EL (cell line): ENCODE measurements at places on chromosomes 11 and 22.

DNA sequence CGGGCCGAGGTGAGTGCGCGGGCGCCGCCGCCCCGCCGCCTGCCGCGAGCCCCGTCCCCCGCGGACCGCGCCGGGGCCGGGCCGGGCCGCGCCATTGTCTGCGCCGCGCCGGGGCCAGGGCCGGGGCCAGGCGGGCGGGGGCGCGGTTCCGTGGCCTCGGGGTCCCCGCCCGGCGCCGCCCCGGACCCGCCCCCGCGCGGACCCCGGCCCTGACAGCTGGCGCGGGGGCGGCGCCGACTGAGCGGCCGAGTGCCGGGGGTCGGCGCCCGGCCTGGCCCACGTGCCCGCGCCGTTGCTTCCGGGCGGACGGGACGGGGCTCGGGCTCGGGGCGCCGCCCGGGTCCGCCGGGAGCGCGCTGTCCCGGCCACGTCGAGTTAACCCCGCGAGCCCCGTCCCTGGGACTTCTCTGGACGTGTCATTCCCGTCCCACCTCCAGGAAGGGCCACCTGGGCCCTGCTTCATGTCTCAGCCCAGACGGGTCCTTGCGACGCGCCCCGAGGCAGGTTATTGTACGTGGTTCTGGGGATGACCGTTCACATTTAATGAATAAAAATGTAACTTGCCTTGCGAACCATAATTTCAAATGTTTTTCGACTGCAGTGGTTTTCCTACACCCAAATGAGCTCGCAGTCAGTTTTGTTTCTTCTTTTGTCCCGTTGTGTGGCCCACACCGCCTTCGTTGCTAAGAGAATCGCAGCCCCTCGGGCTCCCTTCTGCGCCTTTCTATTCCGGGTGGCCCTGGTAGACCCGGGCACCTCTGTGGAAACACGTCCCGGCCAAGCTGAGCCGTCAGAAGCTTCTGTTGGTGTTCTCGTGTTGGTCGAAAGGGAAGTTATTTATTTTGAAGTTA, 562 bp downstream of the ZBED4 start:
- DNase-seq: peak; percentile 42

DNA sequence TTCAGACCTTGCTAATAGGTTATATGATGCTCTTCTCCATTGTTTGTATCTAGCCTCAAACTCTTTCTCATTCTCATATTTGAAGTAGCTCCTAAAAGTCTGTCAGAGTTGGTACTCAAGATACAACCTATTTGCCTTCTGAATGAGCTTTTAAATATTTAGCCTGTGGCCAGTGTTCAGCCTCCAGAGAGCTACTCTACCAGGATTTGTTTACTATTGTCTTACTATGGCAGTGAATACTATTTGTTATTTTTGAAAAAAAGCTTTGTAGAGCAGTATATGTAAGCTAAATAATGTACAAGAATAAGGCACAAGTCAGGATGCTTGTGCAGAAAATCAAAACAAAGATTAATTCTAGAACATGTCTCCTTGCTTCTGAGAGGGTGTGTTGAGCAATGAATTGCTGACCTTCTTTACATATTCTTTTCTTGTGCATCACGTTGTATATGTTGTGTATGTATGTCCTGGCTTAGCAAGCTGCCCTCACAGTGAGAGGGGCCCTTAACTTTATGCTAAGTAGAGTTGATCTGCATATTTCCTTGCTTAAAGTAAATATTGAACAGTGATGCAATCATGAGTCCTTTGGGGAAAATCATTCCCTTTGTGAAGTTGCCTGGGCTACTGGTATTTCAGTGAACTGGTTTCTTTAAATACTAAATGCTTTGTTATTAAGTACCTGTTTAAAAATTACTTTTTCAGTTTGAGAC, 438.0 kb downstream of the LUZP2 start:
- DNase-seq: no peak

GRCh38 chr22:32199341-32199740, 5.5 kb downstream of the RFPL2 start:
- no peak for DNase-seq

GRCh38 chr11:73171436-73172161, 29.5 kb upstream of the FCHSD2 start:
- DNase-seq: no peak

DNA sequence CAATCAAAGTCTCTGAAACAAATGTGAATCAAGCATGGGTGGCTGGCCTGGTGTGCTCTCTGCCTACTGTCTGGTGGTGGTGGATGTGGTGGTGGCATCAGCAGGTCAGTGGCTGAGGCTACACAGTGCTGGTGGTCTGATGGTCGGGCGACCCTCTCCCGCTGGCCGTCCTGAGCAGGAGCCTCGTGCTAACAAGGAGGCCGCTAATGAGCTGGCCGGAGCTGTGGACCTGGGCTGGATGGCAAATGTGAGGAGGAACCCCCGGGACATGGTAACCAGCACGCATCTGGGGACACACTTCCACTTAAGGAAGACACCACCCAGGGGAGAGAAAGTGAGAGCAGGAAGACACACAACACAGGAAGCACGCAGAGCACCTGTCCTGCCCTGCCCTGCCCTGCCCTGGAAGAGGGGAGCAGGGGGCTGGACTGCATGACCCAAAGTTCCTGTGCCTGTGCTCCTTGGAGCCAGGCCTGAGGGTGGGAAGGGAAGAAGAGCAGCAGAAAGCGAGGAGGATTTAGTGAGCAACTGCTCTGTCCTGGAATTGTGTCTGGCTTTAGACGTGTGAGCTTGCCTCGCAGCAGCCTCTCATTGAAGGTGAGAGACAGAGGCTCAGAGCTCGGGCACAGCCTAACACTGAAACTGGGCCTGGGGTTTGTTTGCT, 23.7 kb downstream of the SLC37A2 start:
- DNase-seq: no peak

DNA sequence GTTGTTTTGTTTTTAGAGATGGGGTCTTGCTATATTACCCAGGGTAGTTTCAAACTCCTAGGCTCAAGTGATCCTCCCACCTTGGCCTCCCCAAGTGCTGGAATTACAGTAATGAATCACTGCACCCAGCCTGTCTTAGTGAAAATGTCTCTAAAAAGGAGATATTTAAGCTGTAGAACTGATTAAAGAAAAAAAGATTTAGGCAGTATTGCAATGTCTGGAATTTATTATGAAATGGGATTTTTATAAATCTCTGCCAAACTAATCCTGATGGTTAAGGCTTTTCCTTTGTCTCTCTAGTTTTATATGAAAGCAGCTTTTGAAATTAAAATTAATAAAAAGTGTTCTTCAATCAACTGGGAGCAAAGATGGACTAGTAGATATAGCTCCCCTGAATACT, 2.1 kb downstream of the PLAAT3 start:
- DNase-seq: no peak

DNA sequence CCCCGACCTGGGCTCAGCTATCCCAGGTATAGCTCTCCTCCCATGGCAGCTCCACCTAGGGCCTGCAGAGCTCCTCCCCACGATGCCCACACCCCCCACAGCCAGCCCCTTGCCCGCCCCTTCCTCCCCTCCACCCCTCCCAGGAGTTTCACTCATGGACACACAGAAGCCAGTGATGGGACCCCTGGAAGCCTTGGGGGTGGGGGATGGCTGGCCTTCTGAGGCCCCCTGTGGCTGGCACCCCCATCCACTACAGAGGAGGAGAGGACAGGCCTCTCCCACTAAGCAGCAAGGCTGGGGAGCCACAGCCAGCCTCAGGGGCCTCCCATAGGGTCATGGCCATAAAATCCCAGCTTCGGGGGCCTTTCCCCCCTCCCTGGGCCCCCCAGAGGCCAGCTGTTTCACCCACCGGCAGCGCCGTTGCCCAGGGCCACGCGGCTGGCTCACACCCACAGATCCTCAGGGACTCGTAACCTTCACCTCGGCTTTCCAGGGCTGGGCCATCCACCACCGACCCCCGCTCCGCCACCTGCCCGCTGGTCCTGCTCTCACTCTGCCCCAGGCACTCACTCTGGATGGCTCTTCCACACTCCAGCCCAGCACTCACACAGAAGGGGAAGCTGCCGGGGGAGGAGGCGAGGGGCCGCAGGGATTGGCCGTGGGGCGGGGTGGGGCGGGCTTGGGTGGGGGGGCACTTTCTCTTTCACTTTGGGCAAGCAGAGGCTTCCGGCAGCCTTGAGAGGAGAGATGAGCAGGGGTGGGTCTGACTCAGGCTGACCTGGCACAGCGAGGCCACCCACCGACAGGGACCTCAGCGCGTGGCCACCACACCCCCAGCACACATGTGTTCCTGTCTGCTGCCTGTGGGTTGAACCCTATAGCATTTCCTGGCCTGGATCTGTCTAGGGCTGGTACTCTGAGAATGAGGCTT, 2.2 kb downstream of the SLC25A22 start:
- peak; percentile 95 for DNase-seq

DNA sequence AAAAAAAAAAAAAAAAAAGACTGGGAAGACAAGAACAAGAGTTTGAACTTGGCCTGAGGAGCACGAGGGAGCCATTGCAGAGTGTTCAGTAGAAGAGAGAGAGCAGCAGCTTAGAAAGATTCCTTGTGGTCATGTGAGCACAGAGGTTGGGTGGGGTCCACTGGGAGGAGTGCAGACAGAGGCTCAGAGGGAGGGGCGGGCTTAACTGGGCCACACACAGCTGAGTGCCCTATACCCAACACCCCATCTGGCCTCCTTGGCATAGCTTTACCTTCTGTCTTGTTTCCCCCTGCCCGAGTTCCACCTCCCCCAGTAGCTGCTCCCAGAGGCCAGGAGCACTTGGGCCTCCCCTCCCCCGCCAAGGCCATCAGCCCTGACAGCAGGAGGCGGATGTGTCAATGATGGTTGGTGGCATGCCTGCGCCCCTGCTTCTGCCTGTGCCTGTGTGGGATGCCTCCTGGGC, 12.1 kb downstream of the C11orf86 start:
- DNase-seq: no peak

DNA sequence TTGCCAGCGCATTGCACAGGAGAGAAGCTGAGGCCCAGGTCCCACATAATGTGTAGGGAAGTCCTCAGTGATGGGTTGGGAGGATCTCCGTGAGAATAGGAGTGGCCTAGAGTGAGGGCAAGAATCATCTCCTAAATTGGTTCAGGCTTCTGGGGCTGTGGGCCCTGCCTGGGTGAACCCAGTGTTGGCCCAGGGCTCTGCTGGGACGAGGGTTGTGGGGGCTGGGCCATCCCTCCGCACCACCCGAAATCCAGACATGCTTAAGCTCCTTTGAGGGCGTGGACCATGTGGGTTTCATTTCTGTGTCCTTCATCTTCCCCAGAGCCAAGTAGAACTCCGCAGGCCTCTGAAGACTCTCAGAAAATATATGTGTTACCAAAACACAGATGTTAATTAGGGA, 3.7 kb downstream of the MICALL1 start:
- no peak for DNase-seq

DNA sequence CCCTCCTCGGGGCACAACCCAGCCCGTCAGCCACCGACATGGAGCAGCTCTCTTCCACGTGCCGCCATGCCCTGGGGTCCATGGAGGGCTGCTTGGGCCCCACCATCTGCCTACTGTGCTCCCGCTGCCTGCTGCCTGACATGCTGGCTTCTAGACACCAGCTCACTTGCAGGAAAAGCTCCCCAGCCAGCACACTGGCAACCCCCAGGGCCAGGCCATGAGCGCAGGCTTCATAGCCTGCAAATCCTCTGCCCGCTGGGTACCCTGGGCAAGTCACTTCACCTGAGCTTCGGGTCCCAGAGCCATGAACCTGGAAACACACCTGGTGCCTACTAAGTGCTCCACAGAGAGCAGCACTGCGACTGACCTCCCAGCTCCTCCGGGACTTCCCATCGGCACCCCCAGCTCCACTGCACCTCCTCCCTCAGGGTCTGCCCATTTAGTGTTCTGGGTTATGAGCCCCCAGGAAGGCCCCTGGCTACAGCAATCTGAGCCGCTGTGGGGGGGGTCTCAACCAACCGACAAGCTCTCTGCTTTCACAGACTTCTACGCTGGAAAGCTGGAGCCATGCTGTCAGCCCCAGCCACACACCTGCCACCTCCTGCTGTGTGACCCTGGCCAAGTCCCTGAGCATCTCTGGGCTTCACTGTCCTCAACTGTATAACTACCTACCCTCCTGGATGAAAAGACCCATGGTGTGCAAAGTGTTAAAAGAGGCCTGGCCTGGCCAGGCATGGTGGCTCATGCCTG, 139.2 kb downstream of the CRYBB2 start:
- no peak for DNase-seq

- no peak for DNase-seq
Measured at GRCh38 chr22:22887621-22888503, at the start of gene IGLL5. Gene IGLL5 (plus strand): TSS chr22:22887816. CDS start chr22:22888054, 238 bp downstream.

DNA sequence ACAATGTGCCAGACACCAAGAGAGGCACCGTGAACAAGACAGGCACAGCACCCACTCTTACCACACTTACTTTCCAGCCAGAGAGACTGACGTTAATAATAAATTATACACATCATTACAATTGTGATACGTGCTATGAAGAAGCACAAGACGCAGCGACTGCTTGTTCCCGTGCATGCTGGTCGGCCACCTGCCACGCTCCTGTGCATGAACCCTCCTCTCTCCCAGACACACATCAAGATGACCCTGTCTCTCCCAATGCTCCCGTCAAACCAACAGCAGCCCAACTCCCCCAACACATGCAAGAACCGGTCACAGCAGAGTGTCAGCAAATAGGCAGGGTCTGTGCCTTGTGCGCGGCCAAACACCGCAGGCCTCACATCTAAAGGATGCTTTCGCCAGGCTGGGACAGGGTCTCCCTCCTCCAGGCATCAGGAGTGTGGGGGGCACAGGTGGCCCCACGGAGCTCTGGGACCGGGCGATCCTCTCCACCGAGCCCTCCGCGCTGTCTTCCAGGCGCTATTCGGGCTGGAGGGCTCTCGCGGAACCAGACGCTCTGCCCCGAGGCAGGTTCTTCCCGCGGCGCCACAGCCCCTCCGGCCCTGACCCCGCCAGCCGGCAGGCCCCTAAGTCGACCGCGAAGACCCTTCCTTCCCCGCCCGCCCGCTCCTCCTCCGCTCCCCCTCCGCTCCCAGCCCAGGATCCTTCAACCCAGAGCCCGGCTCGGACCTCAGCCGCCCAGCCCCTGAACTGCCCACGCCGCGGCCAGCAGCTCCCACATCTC, 533 bp downstream of the SERGEF start:
- DNase-seq: peak; percentile 25

DNA sequence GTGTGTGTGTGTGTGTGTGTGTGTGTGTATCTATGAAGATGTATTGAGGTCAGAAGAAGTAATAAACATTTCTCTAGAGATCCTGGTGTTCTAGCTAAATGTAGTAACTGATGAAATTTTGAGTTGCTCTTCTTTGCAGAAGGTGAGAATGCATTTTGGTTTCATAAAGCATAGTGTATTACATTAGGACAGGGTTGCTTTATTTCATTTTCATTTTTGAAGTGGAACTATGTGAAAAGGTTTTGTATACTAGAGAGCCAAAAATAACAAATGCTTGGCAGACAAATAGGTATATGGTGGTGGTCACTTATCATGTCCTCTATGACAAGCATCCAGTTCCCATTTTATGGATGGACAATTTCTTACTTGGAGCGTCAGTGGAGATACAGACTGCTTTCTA, 99.0 kb downstream of the CASP12 start:
- DNase-seq: no peak

GRCh38 chr11:8822469-8822868, 88.5 kb upstream of the AKIP1 start:
- no peak for DNase-seq

DNA sequence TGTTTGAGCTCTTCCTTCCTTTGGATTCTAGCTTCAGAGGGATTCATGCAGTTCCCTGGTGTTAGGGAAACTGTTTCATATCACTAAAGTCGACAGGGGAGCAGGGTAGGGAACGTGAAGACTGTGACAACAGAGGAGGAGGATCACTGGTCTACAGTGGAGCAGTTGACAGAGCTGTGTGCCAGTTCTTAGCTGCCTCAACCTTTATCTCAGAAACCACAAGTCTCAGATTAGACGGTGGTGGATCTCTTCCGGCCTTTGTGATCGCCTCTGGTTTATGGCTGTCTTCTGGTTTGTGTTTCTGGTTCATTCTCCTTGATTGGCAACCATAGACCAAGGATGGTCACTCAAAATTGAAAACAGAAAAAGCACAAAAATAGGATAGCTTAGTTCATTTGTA, 538.9 kb upstream of the API5 start:
- no peak for DNase-seq
